ENCODE measurements at places on chromosomes 6 and 20.

GRCh38 chr6:16130932-16131387 lies 2.1 kb downstream of the MYLIP start:
- DNase-seq: no peak

GRCh38 chr20:64001607-64002011 lies 20.7 kb downstream of the PRPF6 start:
- DNase-seq: no peak

DNA sequence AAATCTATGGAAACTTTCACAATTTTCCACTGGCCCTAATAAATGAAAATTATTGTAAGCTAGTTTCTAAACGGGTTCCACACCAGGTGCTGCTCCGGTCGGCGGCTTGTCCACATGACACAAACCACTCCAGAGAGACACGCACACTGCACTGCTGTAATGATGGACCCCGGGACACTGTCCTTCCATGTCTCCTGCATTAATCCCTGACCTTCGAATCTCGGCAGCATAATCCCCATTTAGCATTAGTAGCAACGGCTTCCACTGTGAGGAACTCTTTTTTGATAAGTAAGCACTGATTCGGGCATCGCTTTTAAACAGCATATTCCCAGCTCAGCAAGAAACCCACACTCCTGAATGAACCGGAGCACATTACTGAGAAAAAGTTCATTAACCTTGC lies 43.5 kb downstream of the INSM1 start:
- DNase-seq: no peak

GRCh38 chr6:21270636-21271201 lies 322.8 kb upstream of the SOX4 start:
- DNase-seq: no peak

DNA sequence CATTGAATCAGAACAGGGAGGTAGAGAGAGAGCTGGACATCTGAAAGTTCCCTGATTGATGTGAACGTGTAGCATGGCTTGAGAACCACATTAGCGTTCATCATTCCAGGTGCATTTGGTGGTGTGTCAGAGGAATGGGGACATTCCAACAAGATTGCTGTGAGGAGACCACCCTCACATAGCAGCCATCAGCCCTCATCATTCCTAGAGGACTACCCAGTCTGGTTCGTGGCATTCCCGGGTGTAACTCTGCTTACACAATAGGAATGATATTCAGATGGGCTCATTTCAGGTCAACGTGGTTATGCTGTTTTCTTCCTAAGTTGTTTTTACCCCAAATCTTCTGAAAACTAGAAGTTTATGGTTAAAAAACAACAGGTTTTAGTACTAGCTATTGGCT lies 62.2 kb upstream of the KLHL31 start:
- no peak for DNase-seq

DNA sequence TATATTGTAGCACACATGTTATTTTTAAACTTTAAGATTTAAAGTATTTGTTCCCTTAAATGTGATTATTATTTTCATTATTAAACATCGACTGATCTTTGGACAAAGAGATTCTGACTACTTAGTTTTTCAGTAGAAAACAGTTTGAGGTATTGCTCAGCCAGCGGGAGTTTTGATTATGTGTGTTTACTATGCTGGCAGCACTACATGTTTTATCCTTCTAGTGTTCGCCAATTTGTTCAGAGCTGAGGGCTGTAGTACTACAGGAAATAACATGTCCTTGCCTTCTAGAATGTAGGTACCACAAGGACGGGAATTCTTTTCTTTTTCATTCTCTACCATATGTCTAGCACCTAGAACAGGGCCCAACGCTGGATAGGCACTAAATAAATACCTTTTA lies 11.1 kb upstream of the LCA5 start:
- no peak for DNase-seq

- DNase-seq: no peak
Measured at GRCh38 chr20:8438748-8439147, 306.7 kb downstream of the PLCB1 start.

DNA sequence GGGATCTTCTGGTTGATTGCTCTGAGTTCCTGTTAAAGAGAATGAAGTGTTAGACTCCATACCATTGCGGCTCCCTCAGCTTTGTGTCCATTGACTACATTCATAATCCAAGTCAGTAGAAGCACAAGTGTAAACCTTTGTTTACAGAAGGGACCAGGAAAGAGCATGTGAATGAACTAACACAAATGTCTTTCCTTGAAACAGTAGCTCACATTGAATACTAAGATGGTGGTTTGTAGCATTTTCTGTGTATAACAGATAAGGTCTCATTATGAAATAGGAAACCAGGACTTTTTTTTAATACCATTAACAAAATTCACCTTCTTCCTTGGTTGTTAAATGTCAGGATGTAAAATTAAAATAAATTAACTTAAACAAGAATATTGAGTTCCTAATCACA lies 8.4 kb downstream of the STXBP5 start:
- DNase-seq: no peak

All from activated effector memory CD4-positive, alpha-beta T cell treated with anti-CD3 and anti-CD28 coated beads, Interleukin-2, amount 50 U/mL, for 16 hours (primary cell).